NCI-H345 (cell line): ENCODE measurements at places on chromosomes 3 and 15.
A peak's percentile ranks its signal among the peaks of the same experiment; 100 is the strongest.

DNA sequence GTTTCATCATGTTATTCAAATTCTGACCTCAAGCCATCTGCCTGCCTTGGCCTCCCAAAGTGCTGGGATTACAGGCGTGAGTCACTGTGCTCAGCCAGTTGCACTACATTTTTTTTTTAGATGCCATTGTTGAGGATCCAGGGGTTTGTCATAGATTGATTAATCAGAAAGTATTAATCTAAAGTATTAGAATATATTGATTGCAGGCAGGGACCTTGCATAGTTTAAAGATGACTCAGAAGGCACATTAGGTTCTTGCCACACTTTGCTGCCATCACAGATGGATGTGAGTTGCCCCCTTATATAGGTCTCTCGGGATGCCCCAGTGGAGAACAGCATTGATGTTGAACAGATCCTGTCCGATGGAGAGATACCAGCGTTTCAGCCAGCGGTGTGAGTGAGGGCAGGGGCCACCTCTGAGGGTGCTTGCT is 41.1 kb downstream of the IGF1R start:
- no peak for DNase-seq

DNA sequence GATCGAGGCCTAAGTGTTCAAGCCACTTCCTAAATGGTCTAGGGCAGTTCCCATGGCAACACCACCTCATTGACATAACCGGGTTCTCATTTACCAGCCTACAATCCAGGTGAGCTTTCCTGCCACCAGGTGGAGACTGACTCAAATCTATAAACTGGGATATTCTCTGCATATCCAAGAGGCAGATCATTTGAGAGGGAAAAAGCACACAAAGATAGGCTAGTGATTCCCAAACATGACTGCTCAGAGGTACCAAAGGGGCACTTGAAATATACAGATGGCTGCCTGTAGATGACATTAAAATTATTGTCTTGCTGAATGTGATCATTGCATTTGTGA is 141.3 kb upstream of the PROK2 start:
- peak; percentile 66 for DNase-seq

GRCh38 chr15:99565049-99565298 is 810 bp upstream of the MEF2A start:
- DNase-seq: no peak

DNA sequence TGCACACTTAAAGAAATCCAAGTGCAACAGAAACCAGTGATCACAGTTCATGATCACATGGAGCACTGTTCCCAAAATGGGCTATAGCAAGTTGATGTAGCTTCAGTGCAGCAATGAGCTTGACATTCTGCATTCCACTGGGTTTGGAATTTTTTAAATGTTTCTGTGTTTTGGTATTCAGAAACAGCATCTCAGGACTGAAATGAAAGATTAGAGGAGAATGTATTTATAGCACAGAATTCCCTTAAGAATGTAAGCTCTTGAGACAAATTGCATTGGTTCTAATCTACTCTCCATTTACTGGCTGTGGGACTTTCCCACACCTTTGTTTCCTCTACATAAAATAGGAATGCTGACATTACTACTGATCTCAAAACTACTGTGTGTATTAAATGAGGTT is 162.7 kb downstream of the FGF12 start:
- DNase-seq: no peak

GRCh38 chr3:99681512-99681911 is 43.1 kb downstream of the COL8A1 start:
- no peak for DNase-seq

DNA sequence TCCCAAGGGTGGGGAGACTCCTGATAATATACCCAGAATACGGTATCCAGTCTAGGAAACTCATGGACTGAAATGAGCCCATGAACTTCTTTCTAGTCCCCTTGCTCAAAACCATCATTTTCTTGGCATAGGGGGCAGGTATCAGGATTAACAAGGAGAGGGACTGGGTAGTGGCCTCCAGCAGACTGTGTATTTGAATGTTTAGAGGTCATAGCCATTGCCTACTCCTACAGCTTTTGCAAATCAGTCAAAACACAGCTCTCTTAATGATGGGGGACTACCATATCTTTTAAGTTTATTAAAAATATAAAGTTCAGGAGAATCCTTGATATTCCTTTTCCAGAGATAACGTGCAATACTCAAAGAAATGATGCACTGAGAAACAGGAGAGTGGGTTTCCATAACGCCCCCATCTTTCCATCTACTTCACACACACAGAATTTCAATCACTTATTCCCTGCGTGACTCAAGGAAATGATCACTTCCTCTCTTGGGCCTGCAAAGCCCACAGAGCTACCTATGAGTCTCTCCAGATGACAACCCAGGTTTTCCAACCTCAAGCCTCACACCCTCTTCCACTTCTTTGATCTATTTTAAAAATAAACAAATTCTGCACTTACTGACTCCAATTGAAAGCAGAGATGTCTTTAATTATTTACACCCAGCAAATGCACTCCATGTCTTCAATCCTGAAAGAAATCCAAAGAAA is 584.0 kb upstream of the LMCD1 start:
- DNase-seq: no peak

DNA sequence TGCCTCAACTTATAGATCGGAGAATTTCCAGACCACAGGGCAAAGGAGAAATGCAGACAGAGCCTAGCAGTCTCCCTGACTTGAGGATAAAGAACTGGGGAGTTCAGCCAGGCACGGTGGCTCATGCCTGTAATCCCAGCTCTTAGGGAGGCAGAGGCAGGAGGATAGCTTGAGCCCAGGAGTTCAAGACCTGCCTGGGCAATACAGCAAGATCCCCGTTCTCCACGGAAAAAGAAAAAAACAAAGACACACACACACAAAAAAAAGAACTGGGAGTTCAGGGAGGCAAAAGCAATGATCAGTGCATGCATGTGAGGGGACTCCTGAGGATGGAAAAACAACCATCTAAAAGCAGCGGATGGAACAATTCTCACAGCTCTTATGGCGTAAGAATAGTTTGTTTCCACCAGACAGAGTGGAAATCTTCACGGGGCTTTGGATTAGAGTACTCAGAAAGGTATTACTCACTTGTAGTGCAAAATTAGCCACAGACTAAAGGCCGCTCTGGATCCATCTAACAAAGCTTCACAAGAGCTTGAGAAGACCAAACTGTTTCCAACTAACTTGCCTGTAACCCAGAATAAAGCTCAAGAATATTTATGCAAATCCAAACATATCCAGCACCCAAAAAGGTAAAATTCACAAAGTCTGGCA is 16.3 kb downstream of the SEC11A start:
- DNase-seq: no peak

DNA sequence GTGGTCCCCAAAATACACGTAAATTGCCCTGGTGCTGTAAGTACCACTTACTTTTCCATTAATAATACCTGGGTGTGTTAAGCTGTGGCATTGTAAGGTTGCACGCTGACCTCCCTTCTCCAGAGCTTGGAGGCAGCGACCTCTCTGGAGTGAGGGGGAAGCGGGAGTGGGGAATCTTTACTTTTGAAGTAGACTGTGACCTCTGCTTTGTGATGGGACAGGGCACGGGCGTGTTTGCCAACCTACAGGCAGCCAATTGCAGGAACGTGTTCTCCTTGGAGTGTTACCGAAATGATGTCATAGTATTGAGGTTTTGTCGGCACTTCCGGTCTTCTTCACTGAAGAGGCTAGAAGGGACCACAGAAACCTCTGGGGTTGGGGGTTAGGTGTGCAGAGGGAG is 227.3 kb upstream of the C2CD4B start:
- DNase-seq: no peak

- DNase-seq: no peak
These were observed 119.4 kb downstream of the GADL1 start for GRCh38 chr3:30775040-30775439.

DNA sequence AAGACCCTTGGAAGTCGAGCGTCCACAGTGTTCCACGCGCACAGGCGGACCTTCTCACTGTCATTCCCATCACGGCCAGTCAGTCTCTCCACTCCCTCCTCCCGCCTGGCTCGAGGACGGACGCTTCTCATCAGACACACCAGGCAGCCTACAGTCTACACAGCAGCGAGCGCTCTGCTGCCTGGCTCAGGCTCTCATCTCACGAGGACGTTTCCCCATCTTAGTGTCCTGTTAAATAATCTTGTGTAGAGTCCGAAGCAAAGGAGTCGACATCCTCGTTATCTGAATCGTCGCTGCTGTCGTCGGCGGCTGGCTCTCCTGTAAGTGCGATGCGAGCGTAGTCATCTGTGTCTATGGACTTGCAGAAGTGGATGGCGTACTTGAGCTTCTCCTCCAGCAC is 12.4 kb upstream of the OCA2 start:
- DNase-seq: no peak

- DNase-seq: peak; percentile 30
These were observed 228.7 kb downstream of the SLCO3A1 start for GRCh38 chr15:92082006-92082843.

DNA sequence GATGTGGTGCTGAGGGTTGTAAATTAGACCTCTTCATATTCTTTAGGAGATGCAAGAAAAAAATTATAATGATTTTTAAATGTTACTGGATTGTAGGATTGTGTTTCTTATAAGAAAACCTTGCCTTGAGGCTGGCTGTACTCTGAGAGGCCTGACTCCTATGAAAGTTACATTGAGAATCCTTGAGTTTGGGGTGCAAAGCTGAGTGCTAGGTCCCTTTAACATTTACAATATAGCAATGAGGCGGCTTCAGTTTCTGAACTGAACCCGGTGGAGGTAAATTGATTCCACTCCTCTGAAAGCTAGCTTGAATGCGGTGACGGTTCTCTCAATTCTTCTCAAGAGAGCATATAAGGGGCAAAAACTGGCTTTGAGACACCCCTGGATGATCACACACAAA is at the start of gene TMPRSS7:
Gene TMPRSS7 (plus strand): TSS at position 301 of the 400 bp plus-strand sequence. CDS start 110 bp downstream, outside the sequence.
- no peak for DNase-seq

DNA sequence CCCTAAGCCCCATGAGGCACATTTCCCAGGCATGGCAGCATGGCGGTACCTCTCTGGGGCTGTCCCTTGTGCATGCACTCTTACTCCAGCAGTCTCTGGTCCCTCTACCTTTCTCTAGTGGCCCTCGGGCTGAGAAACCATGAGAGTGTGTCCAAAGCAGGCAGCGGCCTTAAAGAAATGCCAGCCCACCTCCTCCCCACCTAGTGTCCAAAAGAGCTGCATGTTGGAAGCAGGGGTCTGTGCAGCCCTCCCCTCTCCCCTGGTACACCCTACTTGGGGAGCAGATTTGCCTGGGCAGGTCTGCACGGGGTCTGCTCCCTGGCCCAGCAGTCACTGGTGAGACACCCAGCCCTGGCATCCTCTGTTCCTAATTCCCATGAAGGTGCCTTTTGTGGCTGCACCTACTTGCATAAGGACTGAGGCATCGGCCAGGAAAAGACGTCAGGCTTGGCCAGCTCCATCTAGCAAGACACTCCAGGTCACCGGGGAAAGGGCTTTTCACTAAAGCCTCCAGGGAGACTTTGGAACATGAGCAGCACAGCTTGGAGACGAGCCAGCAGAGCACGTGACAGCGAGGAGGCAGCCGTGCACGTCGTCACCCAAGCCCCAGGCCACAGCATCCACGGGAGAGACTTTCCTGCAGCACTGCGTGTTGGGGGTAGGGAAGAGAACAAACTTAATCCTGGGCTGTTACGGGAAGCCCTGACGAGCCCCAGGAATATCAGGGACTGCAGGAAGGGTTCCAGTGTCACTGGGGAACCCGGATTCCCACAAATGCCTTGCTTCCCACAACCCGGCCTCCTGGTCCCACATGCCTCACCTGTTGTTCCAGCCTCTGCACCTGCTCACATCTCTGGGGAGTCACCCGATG is 38.8 kb downstream of the TM2D3 start:
- DNase-seq: peak; percentile 78

- DNase-seq: peak; percentile 25
These were observed 790 bp downstream of the RAB5A start for GRCh38 chr3:19947549-19948225.

GRCh38 chr3:115239717-115240116 is 92.6 kb upstream of the ZBTB20 start:
- DNase-seq: peak; percentile 83

GRCh38 chr15:52540374-52541012 is 11.8 kb upstream of the MYO5A start:
- no peak for DNase-seq

- DNase-seq: no peak
These were observed 215.1 kb upstream of the CNTN4 start for GRCh38 chr3:1883534-1883933.

- no peak for DNase-seq
These were observed 8.4 kb upstream of the PPP1R2 start for GRCh38 chr3:195551381-195551978.

DNA sequence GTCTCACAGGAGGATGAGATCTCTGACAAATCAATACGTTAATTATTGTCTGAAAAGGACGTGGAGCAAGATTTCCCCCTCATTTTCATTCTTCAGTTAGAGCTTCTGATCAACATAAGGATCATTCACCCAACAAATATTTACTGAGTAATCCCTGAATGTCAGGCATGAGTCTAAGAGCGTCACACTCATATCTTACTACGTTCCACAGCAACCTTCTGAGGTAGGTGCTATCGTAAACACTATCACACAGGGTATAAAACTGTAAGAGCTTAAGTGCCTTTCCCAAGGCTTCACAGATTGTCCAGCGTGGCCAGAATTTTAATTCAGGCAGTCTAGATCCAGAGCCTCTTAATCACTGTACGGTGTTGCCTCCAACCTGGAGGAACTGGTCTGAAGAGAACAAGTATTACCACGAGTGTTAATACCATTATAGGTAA is 10.6 kb upstream of the TM4SF1 start:
- no peak for DNase-seq

DNA sequence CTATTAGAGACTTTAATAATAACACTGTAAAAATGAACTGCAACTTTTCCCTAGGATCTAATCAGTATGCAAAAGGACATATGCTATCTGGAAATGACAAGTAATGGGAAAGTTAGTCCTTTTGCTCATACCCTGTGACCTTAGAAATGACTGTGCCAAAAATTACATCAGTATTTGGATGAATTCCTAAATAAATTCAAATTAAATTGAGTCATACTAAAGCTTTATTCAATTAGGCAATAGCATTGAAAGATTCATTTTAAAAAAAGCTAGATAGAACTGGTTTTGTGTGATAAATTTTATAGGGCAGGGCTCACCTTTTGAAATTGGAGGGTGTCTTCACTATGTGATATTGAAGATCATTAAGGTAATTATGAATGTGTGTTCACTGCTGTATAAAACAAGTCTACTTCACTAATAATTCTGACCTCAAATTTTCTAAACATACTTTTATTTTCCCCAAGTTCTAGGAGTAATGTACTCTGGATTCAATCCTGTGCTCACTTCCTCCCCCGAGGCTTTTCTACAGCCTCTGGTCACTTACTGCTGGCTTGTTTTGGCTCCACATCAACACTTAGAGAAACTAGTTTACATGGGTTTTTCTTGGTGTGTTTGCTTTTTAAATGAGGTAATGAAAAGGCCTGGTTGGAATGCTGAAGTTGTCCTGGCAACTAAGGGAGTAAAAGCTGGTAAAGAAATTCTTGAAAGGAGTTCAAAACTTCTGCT is 44.4 kb upstream of the SPTSSB start:
- no peak for DNase-seq

- DNase-seq: no peak
These were observed 48.2 kb upstream of the VGLL4 start for GRCh38 chr3:11691767-11692531.

- no peak for DNase-seq
These were observed 689.6 kb downstream of the MECOM start for GRCh38 chr3:168973897-168974296.

- DNase-seq: no peak
These were observed 39.0 kb downstream of the MECOM start for GRCh38 chr3:169624533-169624972.

GRCh38 chr3:168001244-168001643 is 94.5 kb downstream of the GOLIM4 start:
- DNase-seq: no peak

- DNase-seq: no peak
These were observed 32.1 kb downstream of the CD200 start for GRCh38 chr3:112365035-112365434.

- no peak for DNase-seq
These were observed 495.9 kb upstream of the NECTIN3 start for GRCh38 chr3:110575702-110576101.
